ENCODE measurements at places on chromosomes 12 and 14. TPM values are rescaled to one million over a fixed set of nuclear protein-coding genes. Genes with fewer than 3 reads are reported as not detected.
A peak's percentile ranks its signal among the peaks of the same experiment; 100 is the strongest.

The BEST3 gene
- not detected for total RNA-seq

The SETD1B gene
- 32.6 TPM for total RNA-seq

The LACRT gene
- total RNA-seq: not detected

The FAM90A1 gene
- not detected for total RNA-seq

DNA sequence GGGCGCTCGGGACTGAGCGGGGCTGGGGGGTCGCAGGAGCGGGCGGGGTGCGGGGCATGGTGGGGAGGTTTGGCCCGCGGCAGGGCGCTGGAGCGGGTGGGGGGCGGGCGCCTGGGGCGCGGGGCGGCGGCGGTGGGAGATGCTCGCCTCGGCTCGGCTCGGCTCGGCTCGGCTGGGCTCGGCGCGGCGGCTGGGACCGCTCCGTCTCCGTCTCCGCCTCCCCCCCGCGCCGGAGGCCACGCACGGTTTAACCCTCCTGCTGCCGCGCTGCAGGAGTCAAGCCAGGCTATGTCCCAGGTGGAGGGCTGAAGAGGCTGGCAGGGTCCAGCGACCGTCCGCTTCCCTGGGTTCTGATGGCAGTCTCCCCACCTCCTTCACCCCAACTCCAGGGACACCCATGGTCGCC is at the start of gene PIANP:
TSS of gene PIANP (minus strand) at position 170 of the 406 bp plus-strand sequence. CDS start 2,754 bp downstream, outside the sequence.
- H3K36me3 ChIP-seq: peaks cover 5% of the 10 kb centered on the region
- peaks cover 69% of the 10 kb centered on the region for H3K27me3 ChIP-seq
- H3K27ac ChIP-seq: no peak within 1 kb of the TSS
- DNase-seq: peak; percentile 54
- peaks cover 25% of the 10 kb centered on the region for H3K4me1 ChIP-seq
- H3K4me3 ChIP-seq: peak within 1 kb of the TSS; percentile 60

DNA sequence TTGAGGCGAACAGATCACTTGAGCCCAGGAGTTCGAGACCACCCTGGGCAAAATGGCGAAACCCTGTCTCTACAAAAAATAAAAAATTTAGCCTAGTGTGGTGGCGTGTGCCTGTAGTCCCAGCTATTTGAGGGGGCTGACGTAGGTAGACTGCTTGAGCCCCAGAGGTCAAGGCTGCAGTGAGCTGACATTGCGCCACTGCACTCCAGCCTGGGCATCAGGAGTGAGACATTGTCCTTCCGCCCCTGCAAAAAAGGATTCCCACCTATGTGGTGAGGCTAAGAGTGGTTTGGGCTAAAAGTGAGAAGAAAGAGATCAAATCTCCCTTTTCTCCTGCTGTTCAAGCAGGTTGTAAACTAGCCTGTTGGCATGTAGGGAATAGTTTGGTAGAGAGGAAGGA is 5.0 kb upstream of the KTN1 start:
- H3K27me3 ChIP-seq: no peaks in the 10 kb centered on the region
- no peak overlapping the region for H3K4me3 ChIP-seq
- H3K4me1 ChIP-seq: peaks cover 19% of the 10 kb centered on the region
- no peak for DNase-seq

- no peak overlapping the region for H3K27ac ChIP-seq
- no peak overlapping the region for H3K4me3 ChIP-seq
- H3K4me1 ChIP-seq: peaks cover 29% of the 10 kb centered on the region
Measured at GRCh38 chr14:69780092-69780491, 13.2 kb downstream of the SRSF5 start.

DNA sequence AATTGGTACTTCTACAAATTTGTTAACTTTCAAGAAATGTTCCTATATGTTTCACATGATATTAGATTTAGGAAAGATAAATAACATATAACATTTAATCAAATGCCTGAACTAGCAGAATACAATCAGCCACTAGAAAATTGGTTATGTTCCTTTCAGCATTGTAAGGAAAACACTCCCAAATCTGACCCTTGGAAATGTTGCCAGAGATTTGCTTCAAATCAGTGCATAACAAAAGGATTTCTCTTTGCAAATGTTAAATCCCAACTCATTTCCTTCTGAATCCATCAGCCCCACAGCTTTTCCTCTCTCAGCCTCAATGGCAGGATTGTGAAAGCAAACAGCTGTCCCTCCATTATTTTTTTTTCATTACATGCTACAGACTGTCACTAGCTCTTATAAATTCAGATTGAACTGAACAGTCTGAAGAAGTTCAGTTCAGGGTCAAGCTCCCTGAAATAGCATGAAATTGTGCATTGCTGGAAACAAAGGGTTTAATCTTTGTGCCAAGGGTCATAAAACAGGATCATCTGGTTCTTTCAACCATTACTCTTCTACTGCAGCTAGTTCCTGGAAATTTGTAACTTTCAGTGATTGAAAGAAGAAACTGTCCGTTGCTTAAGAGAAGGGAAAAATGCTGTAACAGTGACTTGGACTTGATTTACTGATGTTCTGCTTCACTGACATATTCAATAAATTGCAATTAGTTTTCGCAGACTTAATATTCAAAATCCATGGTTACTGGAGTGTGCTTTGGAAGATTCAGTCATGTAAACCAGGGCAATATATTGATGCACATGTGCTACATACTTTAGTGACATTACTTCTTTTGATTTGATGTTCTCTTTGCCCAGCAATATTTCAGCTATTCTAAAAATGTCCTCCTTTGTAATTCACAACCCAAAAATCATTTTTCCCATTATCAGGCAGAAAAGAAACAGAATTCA is 246.4 kb downstream of the RPL10L start:
- no peak overlapping the region for H3K27ac ChIP-seq
- no peaks in the 10 kb centered on the region for H3K36me3 ChIP-seq

Measured in activated CD4-positive, alpha-beta T cell treated with anti-CD3 and anti-CD28 coated beads, Interleukin-2, amount 10 ng/mL, durations not matched to agents 7 days and 5 days (primary cell).